Forelimb muscle (tissue), 1 donor: ENCODE measurements at places on chromosomes 12 and 14.

GRCh38 chr12:108884116-108885012 is 4.5 kb downstream of the DAO start:
- no peak for DNase-seq

DNA sequence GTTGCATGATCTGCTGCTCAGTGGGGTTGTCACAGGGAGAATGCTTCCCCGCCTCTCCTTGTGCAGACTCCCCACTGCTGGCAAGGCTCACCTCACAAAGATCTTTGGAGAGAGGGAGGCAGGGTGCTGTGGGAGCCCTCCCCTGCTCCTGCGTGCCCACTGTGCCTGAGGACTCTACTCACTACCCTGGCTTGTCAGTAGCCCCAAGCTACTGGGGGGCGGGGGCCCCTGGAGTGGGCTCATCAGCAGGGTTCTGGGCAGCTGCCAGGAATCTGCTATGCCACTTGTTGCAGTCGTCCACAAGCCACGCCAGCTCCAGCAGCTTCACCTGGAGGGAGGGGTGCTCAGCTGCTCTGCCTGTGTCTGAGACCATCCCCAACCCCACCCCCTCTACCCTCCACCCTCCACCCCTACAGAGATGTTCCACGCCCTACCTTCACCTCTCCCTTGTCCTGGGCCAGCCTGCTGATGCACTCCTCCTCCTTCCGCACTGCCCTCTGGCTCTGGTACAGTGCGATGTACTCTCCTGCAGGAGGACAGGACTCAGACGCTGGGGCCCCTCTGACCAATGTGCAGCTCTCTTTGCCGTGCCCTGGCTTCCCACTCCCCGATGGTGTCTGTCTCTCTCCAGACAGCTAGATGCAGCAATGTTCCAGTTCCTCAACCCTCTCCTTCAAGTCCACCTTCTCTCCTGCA is 14.2 kb upstream of the BLTP3B start:
- no peak for DNase-seq

DNA sequence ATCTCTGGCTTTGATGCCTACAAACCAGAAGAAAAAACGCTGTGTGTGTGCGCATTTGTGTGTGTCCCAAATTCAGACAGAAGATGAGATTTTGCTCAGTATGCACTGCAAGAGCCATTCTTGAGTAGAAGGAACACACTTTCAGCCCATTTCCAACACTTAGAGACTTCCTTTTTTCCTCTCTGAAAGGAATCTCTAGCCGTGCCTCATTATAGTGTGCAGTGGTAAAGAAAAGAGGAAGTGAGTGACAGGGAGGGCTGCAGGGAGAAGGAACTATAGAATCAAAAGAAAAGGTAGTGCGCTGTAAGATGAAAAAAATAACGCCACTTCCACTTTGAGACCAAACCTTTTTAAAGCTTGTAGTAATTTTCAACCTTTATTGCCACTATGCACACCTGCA is 1400.9 kb upstream of the FLRT2 start:
- no peak for DNase-seq

DNA sequence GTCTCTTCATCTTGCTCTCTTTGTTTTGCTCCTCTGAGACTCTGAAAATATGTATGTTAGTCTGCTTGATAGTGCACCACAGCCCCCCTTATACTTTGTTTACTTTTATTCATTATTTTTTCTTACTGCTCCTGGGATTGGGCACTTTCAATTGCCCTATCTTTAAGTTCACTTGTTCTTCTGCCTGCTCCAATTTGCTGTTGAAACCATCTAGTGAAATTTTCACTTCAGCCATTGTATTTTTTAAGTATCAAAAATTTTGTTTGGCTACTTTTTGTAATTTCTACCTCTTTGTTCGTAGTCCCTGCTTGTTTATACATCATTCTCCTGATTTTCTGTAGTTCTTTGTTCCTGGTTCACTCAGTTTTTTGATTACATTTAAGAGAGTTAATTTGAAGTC is 223.3 kb downstream of the SLC38A4 start:
- DNase-seq: no peak

DNA sequence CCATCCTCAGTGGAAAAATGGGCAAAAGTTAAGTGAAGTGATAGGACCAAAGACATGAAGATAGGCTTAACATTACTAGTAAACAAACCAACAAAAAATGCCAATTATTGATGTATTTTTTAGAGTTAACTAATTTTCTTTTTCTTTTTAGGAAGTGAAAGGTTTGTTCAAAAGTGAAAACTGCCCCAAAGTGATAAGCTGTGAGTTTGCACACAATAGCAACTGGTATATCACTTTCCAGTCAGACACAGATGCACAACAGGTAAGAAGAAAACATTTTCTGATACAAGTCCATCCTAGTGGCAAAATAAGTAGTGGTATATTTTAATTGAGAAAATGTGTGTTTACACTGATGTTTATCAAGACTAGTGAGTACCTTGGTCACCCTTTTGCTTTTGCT is 39.6 kb downstream of the LARP4 start:
- DNase-seq: no peak

DNA sequence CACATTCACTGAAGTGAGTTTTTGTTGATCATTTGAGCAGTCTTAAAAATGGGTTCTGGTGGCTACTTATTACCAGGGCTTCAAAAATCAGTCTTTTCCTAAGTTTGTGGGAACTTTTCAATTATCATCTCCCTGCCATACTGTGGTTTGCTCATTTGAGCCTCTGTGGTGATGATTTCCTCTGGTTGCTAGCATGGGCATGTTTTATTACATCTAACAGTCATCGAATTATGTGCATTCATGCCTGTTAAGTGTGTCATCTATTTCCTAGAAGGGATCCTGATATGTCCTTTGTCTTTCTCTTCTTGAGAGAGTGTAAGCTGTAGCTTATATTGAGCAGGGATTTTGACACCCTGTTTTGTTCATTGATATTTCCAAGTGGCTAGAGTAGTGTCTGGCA is 116.8 kb downstream of the WIF1 start:
- DNase-seq: no peak

GRCh38 chr14:68893566-68893965 is 85.5 kb downstream of the ACTN1 start:
- no peak for DNase-seq

- peak; percentile 25 for DNase-seq
Observed at GRCh38 chr12:19546611-19547162, 107.4 kb downstream of the AEBP2 start.

DNA sequence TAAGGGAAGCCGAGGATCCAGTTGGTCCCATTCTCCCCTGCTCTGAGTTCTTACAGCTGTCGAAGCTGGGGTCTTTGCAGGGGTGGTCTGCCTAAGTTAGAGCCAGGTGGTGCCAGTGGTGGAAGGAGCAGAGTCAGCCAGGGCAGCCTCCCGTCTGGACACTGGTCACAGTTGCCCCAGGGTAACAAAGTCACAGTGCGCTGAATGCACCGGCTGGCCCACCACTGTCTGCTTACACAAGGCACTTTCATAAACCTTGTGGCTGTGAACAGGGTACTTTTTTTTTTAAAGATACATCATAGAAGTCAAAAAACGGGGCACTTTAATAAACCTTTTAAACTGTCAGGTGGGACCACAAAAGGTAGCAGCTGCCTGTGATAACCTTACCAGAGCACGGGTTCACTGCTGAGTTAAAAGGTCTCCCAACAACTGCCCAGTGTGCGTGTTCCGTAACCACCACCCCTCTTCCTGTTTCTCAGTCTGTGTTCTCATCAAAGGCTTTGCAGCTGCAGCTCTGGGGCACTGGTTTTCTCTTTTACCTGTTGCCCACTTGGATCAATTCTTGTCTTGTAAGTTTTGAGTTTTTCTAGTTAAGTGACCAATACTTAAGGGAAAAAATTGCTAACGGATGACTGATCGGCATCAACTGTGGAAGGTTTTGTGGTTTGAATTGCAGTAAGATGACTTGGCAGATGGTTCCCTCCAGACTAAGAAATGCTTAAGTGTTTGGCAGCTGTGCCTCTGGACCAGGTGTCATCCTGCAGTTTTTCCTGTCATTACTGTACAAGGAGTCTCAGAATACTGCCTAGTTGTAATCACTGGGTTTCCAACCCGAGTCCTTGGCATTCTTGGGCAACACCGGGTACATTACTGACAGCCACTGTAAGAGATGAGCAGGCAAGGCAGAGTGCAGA is 55.9 kb downstream of the DYNC1H1 start:
- no peak for DNase-seq

GRCh38 chr12:55188974-55189556 is 31.8 kb upstream of the OR10A7 start:
- DNase-seq: peak; percentile 48

GRCh38 chr14:51962711-51963110 is 26.6 kb upstream of the RTRAF start:
- DNase-seq: no peak

- DNase-seq: no peak
Observed at GRCh38 chr12:12734054-12734453, 16.9 kb downstream of the CDKN1B start.

- no peak for DNase-seq
Observed at GRCh38 chr12:116595672-116596071, 36.5 kb downstream of the MAP1LC3B2 start.

GRCh38 chr12:25271486-25272098 is 20.9 kb upstream of the KRAS start:
- DNase-seq: no peak

- no peak for DNase-seq
Observed at GRCh38 chr12:57106021-57106708, 5.0 kb downstream of the STAT6 start.

DNA sequence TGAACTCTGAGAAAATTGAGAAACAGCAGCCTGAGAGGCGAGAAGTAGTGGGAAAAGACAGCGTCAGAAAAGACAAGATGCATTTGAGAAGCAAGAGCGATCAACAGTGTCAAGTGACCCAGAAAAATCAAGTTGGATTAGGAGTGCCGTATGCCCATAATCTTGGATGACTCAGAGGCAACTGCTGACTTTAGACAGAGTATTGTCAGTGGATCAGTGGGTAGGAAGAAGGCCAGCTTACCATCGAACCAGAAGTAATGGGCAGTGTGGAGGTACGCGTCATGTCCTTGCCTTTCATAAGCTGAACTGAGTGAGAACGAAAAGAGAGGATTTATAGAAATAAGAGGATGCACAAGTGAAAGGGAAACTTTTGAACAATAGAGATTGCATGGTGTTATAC is 151.0 kb upstream of the NAV3 start:
- no peak for DNase-seq

DNA sequence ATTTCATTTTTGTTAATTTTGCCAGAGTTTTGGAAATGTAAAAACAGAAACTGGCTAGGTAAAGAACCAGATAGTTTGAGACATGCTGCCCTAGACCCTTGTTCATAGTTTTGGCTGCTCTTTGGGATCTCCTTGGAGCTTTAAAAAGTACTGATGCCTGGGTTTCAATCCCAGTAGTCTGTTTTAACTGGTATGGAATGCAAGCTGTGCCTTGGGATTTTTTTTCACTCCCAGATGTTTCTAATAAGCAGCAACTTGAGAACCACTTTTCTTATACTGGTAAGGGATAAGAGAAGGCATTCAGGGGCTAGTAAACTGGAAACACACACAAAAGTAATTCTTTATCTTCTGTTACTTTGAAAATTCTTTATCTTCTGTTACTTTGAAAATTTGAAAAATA is 18.8 kb downstream of the SLC35F4 start:
- DNase-seq: no peak

DNA sequence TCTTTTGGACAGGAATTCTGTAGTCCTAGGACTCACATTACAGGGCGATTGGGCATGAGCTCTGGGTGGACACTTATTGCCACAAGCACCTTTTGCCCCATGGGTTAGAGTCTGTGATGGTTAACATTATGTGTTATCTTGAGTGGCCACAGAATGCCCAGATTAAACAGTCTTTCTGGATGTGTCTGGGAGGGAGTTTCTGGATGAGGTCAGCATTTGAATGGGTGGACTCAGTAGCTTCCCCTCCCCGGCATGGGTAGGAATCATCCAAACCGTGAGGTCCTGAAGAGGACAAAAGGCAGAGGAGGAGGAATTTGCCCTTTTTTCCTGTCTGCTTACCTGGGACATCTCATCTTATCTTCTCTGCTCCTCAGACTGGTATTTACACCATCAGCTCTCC is 85.6 kb downstream of the BMP4 start:
- DNase-seq: no peak

GRCh38 chr12:127911291-127911690 is 355.7 kb upstream of the TMEM132C start:
- DNase-seq: no peak

DNA sequence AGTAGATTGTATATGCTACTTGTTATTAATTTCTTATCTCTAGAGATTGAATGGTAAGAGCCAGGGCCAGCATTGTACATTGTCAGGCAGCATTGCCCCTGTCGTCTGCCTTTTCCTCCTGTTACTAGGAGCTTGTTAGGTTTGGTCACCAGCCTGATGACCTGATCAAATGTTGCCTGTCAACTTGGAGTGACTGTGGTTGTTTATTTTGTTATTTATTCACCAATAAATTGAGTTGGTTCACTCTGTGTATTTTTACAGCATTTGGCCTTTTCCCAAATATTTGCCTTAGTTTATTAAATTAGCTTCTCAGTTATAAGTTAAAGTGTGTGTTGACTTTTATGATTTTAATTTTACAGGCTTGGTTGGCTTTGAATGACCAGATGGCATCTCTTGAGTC is 88.4 kb downstream of the PRKCH start:
- no peak for DNase-seq

DNA sequence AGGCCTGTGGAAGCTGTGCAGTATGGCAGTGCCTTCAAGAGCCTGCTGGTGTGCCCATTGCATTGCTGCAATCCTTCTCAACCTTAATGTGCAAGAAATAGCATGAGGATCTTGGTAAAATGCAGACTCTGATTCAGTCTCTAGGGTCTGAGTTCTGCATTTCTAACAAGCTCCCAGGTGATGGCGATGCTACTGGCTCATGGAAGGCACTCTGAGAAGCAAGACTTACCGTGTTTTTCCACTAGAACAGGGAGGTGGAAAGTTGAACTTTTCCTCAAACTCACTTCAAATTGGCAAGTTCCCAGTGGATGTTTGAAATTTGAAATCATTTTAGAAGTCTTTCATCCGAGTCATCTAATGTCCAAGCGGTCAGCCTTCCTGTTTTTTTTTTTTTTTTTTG is 55.5 kb downstream of the MYRFL start:
- DNase-seq: no peak

DNA sequence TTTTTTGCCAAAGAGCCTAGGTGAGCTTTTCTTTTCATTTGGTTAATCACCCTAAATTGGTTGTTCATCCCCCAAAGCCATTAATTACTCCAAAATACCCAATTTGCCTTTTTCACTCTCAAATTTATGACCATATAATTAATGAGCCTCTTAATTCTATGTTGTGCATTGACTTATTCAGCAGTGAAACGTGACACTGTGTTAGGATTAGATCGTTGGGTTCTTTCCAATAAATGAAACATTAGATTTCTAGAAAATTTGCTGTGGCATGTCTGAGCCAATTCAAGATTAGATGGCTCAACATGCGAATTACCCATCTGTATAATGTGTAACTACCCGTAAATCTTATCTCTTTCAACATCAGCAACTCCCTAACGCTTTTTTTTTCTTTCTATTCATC is 273.4 kb downstream of the BMP4 start:
- no peak for DNase-seq

DNA sequence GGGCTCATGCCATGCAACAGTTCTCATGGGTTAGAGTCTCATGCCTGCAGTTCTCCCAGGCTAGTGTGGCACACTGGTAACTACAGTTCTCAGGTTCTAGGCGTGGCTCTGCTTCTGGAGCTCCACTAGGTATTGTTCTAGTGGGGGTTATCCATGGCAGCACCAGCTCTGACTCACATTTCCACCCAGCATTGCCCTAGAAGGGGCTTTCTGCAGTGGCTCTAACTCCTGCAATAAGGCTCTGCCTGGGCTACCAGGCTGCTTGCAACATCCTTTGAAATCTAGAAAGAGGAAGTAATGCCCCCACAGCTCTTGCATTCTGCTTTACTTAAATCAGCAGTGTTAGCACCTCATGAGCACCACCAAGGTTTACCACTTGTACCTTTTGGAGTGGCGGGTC is 220.3 kb upstream of the ARID2 start:
- DNase-seq: no peak

- DNase-seq: no peak
Observed at GRCh38 chr14:85762526-85762925, 232.6 kb downstream of the FLRT2 start.
